ENCODE measurements at places on chromosomes 2 and 18.
A peak's percentile ranks its signal among the peaks of the same experiment; 100 is the strongest.

GRCh38 chr2:189526241-189526640, 54.3 kb downstream of the SLC40A1 start:
- no peak for DNase-seq

GRCh38 chr2:240460781-240461431, 25.4 kb downstream of the GPC1 start:
- DNase-seq: no peak

- DNase-seq: no peak
Observed at GRCh38 chr2:172627181-172627580, 71.3 kb downstream of the PDK1 start.

DNA sequence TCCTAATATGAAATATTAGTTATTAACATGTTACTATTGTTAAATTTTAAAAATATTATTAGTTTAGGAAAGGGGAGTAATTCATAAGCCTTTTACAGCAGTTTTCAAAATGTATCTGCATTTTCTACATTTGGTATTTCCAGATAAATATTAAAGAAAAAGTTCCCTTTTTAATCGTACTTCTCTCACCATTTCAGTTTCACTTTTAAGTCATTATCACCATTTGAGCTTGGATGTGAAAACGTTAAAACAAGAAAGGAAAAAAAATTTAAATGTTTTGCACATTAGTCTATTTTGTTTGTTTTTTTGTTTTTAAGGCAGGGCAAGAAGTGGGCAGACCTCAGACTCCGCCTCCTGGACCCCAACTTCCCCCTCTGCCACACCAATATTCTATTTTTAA, 3.3 kb upstream of the SRSF7 start:
- no peak for DNase-seq

GRCh38 chr2:13230221-13230620, 513.5 kb downstream of the TRIB2 start:
- DNase-seq: no peak

- DNase-seq: no peak
Observed at GRCh38 chr2:34241905-34242762, 643.0 kb upstream of the FAM98A start.

DNA sequence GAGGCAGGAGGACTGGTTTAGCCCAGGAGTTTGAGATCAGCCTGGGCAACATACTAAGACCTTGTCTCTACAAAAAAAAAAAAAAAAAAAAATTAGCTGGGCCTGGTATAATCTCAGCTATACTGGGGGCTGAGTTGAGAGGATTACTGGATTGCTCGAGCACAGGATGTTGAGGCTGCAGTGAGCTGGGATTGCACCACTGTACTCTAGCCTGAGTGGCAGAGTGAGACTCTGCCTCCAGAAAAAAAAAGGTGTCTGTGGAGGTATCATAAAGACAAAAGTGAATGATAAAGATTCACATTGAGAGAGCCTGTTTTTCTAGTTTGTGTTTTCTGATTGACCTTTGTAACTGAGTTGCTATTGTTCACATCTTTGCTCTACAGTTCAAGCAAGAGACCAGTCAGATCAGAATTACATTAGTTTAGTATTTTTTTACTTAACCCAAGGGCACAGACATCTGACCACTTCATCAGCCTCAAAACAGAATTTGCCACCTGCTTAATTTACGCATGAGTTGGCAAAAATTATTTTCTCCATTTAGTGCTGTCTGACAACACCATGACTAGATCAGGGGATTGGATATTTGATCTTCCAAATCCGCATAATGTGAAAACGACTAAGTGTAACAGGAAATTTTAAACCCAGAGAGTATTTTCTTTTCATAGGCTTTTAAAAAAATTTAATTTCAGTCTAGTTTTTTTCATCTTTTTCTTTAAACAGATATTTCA, 271.0 kb downstream of the TGIF1 start:
- peak; percentile 98 for DNase-seq

GRCh38 chr18:32373995-32374394, 96.7 kb downstream of the GAREM1 start:
- peak; percentile 92 for DNase-seq

- DNase-seq: no peak
Observed at GRCh38 chr2:118779362-118779761, 68.1 kb downstream of the EN1 start.

- no peak for DNase-seq
Observed at GRCh38 chr2:47058003-47058931, 96.8 kb downstream of the STPG4 start.

DNA sequence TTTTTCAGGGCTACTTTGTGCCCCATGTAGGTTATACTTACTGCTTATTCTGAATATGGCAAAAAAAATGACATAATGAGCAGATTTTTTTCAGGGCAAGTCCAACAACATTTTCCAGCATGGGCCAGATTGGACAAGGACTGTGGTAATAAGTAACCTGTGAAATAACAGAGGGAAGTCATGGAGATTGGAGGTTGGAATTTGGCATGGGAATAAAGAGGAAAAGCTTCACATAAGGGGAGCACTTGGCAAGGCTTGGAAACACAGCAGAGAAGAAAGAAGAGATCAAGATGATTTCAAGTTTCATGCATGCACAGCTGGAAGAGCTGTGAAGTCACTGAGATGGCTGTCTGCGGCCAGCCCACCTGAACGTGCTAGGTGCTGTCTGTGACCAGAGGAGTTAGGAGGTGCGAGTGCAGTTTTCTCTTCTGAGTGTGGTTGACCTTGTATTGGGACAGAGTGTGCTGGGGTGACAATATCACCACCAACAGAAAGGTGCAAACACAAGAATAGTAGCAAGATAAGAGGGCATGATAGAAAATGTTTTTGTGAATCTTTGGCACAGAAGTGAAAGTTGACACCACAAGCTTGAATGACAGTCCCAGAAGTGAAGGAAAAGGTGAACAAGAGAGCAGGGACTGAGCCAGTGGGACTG, 71.1 kb upstream of the DSC1 start:
- peak; percentile 8 for DNase-seq

- peak; percentile 53 for DNase-seq
Observed at GRCh38 chr2:46276642-46277041, 20.6 kb upstream of the EPAS1 start.

DNA sequence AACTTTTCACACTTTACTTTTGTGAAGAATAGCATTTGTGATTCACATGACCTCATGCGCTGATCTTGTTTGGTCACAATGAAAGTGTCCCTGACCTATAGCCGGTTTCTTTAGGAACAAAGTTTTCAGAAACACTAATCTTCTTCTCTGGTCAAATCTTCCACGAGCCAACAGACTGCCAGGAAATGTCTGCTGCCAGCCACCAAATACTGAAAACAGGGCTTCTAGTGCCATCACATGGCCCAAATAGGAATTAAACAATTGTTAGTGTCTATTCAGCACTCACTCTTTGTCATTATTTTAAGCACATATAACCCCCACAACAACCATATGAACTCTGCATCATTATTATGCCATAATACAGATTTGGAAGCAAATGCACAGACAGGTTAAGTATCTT, 286.5 kb upstream of the SYT4 start:
- DNase-seq: peak; percentile 78

GRCh38 chr2:197130318-197130717, 180.3 kb downstream of the ANKRD44 start:
- no peak for DNase-seq

DNA sequence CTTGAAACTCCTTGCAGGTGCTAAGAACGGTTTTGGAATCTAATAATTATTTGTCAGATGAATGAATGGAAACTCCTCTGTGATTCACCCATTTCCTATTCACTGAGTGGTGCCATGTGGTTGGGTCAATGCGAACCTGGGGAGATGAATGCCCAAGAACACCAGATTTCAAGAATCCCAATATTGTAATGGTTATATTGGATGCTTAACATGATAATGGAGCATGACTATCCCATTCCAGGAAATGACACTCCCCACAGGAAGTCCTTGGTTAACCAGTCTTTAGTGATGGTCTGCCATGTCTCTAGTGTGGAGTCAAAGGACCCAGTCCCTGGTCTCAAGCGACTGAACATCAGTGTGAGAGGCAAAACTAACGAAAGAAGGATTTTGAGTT, 67.9 kb upstream of the ST3GAL5 start:
- peak; percentile 37 for DNase-seq

- no peak for DNase-seq
Observed at GRCh38 chr2:73076701-73077423, 5.3 kb upstream of the SFXN5 start.

GRCh38 chr2:207891086-207891844, 121.6 kb upstream of the FZD5 start:
- no peak for DNase-seq

- DNase-seq: no peak
Observed at GRCh38 chr18:78716022-78716421, 263.6 kb upstream of the SALL3 start.

DNA sequence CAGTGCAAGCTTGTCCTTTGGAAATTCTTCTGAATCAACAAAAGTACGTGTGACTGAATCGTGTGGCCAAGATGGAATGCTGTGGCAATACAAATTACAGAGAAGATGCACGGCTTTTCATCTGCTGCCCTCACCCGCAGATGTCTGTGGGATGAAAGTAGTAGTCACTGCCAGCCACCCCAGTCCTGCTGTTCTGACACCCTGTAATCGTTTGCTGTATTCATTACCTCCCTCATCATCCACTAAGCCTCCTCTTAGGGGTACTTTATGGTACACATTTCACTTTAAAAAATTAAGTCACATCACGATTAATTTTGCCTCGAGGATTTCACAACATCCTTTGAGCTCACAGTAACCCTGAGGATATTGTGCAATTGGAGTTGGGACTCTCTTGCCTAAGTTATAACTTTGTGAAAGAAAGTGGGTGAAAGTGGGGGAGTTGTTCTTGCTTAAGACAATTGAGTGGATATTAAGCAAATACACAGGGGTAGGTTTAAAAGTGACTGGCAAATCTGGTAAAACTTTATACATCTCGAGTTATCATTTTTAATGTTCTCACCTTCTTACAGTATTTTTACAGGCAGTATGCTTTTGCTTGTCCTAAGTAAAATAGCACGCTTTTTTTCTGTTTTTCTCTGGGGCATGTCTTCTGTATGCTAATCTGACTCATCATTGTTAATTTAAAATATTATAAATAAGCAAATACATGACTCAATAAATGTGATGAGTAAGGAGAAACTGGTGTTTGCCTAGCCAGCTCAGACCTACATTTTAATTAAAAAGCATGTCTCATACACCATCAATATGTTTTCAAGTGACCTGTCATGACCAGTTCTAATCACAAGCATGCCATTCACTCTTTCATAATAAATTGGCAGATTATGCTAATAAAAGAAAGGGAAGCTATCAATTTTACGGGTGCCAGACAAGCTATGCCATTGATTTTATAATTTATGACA, 680.9 kb downstream of the IRS1 start:
- no peak for DNase-seq

DNA sequence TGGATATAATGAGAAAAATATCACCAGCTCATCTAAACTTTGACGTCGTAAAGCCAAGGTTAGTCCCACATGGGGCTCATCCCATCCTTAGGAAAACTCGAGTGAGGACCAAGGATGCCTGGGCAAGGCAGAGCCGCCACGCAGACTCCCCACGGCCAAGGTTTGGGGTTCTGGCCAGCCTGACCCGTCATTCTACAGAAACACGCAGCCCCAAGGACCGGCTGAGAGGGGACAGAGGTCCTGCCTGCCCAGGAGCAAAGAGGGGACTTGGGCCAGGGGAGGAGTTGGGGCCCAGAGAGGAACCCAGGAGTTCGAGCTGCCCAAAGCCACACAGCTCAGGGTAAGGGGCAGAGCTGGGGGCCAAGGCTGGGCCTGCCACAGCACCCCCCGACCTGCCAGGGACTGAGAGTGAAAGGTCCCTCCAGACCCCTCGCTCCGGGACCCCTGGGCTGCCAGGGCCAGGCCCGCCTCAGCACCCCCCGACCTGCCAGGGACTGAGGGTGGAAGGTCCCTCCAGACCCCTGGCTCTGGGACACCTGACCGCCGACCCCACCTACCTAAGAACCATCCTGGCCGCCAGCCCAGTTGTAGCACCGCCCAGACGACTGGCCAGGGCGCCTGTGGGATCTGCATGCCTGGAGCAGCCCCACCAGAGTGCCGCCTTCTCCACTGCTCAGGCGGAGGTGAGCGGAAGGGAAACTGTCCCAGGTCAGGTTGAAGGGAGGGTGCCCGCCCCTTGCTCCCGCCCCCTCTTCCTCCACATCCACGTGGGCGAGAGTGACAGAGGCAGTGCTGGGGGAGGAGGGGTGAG, at the start of gene PDCD1:
TSS of gene PDCD1 (minus strand) at position 689 of the 811 bp plus-strand sequence. CDS start at position 633, 56 bp downstream.
- DNase-seq: peak; percentile 72

DNA sequence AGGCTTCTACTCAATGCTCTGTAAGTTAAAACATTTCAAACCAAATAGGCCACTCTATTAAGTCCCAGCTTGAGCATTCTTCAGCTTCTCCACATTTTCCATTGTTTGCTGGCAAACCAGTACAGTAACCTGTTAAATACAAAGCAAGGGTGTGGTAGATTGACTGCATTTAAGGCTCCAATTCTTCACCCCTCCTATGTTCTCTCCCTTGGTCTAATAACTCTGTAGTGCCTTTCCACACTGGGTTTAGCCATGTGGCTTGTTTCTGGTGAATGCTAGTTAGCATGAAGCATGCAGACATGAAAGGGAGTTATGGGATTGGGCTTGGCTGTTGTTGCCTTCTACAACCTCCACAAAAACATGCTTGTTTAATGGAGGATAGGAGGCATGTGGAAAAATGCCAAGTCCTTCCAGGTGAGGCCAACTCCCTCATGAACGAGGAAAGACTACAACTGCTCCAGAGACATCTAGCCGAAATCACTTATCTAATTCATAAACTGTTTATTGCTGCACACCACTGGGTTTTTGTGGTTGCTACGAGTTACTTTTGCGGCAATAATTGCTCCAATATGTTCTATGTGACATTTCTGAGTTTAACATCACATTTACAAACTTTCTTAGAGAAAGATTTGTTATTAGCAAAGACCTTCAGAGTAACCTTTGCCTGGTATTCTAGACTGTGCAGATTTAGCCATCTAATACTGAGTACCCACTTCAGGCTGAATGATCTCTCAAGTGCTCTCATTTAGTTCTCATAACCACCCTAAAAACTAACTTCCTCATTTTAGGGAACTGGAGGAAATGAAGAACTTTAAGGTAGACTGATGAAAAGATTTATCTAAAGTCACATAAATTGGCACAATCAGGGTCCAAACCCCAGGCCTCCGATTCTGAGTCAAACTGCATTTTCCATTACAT, 104.0 kb downstream of the SMAD2 start:
- no peak for DNase-seq
